ENCODE measurements at places on chromosomes 7 and 10. TPM values are rescaled to one million over a fixed set of nuclear protein-coding genes. Genes with fewer than 3 reads are reported as not detected.

- DNase-seq: no peak
Measured at GRCh38 chr7:3238525-3239210, 62.4 kb upstream of the SDK1 start.

Gene TSC22D4
- total RNA-seq: 76.6 TPM

GRCh38 chr7:43353902-43354301, 229.0 kb upstream of the STK17A start:
- peak; percentile 5 for DNase-seq

Gene PSD
- total RNA-seq: 10.9 TPM

DNA sequence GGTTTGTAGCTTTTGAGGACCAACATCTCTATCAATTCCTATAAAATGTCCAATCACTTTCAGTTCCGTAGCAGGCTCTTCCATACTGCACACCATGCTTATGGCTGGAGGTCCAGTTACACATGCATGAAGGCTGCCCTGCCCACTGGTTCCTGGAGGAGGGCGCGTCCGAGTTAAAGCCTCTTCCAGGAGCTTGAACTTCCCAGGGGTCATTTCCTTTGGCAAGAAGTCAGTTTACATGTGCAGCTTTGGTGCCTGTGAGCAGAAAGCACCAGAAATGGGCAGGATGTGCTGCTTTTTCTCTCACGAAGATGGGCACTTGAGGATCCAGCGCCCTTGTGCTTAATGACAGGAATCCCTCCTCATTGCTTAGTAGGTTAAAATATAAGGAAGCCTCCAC, 17.6 kb upstream of the PHYH start:
- no peak for DNase-seq

DNA sequence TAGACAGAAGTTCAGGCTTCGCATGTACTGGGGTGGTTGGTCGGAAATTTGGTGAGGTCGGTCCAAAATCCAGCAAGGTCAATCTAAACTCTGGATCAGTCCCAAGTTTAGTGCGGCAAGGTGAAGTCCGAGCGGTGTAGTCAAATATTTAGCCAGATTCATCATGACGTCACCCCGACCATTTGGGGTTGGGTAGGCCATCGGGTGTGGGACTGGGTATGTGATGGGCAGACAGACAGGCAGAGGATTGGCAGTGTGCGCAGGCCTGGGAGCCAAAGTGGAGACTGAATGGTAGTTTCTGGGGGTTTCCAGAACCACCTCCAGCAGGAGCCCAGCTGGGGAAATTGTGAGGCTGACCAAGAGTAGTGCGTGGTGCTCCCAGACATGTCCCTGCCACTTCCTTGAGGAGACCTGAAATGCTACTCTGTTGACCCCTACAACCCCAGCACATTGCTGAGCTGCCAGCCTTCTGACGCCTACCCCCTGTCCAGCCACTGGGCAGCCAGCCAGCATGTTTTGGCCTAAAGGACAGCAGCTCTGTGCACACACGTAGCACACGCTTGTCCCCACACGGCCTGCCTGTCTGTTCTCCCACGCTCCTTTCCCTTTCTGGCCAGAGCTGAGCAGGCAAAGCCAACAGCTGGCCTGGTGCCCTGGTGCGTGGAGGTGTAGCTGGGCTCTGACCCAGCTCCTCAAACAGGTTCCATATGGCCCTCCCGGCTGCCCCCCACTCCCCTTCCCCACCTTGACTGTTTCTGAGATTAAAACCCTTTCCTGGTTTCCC, 55.9 kb downstream of the FAM241B start:
- no peak for DNase-seq

GRCh38 chr10:75469006-75469616, 37.7 kb downstream of the LRMDA start:
- no peak for DNase-seq

- DNase-seq: no peak
Measured at GRCh38 chr7:75945297-75946168, 30.6 kb downstream of the POR start.

DNA sequence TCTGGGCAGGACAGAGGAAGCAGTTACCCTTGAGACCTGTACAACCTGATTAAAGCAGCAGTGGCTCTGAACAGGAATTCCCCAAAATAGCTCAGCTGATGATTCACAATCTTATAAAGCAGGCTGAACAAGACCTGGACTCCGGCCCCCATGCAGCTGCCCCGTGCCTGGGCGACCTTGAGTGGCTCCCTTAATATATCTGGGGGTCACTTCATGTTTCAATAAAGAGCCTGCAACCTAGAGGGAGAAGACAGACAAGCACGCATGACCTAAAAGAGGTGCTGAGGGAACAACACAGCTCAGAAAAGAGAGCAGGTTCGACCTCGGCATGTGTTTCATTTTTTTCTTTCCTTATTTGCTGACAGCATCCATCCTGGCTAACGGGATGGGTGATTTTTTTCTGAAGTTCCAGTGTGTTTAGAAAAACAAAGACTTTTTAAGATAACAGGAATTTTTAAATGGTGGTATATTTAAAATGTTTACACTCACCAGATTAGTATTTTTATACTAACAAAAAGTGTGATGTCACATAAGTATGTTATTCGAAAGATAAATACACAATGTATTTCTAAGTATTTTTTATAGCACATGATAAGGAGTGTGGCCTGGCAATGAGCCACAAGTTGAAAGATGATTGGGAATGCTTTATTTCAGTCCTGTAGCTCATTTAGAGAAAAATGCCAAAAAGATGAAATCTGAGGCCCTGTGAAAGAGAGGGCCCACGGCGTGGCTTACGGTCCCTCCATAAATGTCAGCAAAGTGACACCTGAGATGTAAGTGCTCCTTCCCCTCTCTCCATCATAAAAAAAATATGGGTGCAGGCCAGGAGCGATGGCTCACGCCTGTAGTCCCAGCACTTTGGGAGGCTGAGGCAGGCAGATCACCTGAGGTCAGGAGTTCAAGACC, 161.3 kb downstream of the SLIT1 start:
- DNase-seq: peak; percentile 59

Gene SUN3
- total RNA-seq: 2.7 TPM

DNA sequence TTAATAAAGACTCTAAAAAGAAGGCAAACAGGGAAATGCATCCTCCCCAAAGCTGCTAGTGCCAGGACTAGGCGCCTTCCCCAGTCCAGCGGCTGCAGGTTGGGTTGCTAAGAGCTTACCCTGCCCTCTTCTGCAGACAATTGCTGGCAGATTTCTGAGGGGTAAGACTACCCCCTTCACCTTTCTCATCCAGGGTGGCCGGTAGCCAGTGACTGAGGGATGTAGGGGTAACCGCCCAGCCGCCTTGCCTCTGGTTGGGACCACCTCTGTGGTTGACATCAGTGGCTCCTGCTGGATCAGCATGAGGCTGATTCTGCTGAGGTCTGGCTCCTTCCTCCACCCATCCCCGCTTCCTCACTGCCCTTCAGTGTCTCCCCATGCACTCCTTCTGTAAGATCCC, 71.2 kb downstream of the ADCYAP1R1 start:
- DNase-seq: no peak

DNA sequence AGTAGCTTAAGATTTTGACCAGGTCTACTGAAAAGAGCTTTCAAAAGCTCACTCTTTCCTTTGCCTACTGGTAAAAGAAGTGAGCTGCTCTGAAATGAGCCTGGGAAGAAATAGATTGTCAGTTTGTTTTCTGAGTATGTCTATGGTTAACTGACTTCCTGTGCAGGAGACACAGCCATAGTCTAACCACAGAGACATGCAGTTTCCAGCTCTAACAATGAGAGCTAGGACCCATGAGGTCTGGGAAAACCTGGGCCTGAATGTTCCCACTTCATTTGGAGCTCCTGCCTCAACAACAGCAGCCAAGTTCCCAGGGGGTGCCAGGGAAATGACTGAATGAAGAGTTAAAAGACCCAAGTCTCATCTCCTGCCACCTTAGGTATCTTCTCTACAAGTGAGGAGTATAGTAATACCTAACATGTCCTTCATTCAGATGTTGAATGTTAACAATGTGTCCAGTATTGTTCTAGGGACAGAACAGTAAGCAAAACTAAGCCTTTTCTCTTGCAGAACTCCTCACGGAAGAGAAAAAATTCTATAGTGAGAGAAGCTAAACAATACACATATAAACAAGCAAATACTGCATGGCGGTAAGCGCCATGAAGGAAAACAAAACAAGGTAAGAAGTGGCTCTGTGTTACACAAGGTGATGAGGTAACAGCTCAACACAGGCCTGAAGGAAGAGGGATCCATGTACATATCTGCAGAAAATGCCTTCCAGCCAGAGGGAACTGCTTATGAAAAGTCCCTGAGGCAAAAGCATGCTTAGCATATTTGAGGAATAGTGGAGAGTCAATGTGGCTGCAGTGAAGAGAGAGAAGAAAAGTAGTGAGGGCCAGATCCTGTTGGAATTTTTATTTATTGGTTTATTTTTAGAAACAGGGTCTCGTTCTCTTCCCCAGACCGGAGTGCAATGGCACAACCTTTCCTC, 26.4 kb upstream of the ANKRD1 start:
- DNase-seq: no peak

- no peak for DNase-seq
Measured at GRCh38 chr7:150515248-150516147, 826 bp downstream of the GIMAP7 start.

Gene LIPJ
- not detected for total RNA-seq

GRCh38 chr7:151897161-151897731, 20.3 kb upstream of the PRKAG2 start:
- no peak for DNase-seq

Gene SNX8
- total RNA-seq: 42.0 TPM

- DNase-seq: no peak
Measured at GRCh38 chr7:143413123-143413522, 4.5 kb upstream of the EPHA1 start.

Gene ARHGEF5
- total RNA-seq: not detected

GRCh38 chr7:46152696-46153095, 231.6 kb upstream of the IGFBP3 start:
- peak; percentile 1 for DNase-seq

DNA sequence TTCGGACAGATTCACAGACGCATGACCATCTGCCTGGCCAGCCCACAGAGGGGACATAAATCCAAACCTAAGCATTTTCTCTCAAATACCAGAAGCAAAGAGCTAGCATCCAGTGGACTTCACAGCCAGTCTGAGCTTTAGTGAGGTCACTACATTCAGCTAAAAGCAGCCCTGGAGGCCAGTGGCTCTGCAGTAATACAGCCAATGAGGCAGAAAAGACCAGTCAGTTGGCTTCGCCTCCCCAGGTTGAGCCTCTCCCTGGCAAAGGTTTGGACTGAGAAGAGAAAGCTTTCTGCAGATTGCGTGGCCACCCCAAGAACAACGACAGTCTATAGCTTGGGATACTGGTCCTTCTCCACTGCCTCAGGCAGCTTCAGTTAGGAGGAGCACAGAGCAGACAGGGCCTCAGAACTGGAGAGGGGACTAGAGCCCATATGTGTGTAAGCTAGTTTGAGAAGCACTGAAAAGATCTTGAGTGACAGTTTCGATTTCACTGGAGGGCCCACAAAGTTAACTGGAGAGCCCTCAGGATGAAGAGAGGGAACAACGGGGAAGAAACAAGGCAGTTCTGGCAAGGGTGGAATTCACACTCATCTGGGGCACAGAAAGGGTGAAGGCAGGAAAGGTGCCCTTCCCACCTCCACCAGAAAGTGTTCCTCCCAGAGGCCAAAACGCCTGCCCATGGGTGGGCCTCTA, 3.8 kb downstream of the WDR91 start:
- DNase-seq: no peak

DNA sequence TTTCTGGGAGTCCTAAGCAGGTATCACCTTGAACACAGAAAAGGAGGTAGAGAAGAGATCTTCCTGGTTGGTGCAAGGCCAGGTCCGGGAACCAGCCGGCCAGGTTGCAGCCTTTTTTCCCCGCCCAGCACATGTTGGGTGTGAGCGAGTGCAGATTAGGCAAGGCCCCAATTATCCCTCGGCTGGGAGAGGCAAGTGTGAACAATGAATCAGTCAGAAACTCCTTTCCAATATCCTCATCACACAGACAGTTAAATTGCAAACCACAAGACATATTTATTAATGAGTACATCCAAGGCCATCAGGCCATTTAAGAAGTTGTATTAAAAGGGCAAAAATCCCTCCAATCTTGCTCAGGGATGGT, 115.0 kb upstream of the AFAP1L2 start:
- no peak for DNase-seq

GRCh38 chr10:21993360-21994001, 10.0 kb downstream of the DNAJC1 start:
- peak; percentile 33 for DNase-seq

DNA sequence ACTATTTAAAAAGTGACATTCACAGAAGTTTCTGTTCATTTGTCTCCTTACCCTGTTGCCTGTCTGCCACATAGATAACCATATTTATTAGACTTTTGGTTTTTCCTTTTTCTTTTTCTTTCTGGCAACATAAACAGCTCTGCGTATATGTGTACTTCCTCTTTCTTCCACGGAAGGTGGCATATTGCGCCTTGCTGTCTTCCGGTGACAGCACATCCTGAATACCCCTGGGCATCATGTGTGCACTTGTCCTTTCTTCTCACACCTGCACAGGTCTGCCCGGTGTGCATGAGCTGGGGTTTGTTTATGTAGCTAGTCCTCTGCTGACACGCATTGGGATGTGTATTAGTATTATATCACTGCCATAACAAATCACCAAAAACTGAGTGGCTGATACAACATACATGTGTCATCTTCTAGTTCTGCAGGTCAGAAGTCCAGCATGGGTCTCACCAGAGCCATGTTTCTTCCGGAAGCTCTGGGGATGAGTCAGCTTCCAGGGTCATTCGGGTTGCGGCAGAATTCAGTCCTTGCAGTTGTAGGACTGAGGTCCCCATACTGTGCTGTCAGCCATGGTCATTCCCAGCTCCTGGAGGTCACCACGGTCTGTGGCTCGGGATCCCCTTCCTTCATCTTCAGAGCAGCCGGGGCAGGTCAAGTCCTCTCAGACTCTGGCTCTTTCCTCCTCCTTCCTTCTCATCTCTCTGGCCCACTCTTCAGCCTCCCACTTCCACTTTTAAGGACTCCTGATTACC, 596.0 kb upstream of the FOXK1 start:
- no peak for DNase-seq

GRCh38 chr7:12524794-12525386, 45.6 kb upstream of the SCIN start:
- DNase-seq: peak; percentile 33

Gene LRRC27
- total RNA-seq: 16.1 TPM

DNA sequence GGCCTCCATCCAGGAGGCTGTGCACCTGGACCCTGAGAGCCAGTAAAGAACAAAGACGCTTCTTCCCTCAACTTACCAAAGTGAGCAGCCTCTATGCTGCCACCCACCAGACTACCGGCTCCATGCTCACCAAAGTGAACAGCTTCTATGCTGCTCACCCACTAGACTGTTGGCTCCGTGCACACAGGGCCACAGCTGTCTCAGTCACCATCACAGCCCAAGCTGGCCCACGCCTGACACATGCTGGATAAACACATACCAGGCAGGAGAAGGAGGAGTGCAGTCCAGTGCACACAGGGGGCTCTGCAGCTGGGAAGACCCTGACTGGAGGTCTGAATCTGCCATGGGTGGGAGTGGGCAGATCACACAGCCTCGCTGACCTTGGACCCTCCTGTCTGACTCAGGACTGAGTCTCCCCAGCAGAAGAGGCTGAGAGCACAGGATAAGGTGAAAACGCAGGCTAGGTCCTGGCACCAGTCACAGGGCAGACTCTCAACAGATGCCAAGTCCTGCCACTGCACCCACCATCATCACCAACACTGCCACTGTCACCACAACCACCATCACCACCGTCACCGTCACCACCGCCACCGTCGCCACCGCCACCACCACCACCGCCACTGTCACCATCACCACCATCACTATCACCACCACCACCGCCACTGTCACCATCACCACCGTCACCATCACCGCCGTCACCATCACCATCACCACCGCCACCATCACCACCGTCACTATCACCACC, 130.9 kb downstream of the MAD1L1 start:
- DNase-seq: no peak

Gene KAZALD1
- 32.2 TPM for total RNA-seq
